ENCODE measurements at places on chromosomes 1 and 21.

- no peak for DNase-seq
These were observed 37.1 kb downstream of the CCN1 start for GRCh38 chr1:85617633-85618100.

DNA sequence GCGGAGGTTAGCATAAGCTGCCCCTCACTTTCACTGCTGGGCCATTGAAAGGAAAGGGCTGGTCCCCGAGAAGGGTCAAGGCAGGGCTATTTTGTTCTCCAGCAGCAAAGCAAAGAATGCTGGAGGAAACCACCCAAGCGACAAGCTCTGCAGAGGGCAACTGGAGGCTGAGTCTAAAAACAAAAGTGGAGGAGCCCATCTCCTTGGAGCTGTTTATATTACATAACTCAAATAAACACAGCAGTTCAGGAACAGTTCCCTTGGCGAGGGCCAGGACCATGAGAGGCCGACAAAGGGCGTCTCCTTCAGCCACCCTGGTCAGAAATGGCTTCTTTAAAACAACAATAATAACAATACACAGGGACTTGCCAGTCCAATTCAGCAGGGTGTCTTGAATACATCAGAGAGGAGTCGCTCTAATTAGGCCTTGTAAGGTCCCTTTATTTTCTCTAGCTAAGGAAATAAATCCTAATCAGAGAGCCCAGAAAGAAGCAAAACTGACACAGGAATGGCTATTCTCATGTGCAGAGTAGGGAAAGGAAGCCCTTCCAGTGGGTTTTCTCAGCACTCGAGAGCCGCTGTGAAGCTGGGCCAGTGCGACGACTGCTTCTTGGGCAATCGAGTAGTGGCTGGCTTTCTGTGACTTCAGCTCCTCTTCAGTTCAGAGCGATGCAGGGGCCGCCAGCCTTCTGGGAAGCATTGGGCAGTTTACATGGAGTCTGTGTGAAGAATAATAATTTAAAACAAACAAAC lies 57.0 kb upstream of the TARBP1 start:
- no peak for DNase-seq

GRCh38 chr1:65508051-65508450 lies 87.6 kb downstream of the LEPR start:
- DNase-seq = no peak

DNA sequence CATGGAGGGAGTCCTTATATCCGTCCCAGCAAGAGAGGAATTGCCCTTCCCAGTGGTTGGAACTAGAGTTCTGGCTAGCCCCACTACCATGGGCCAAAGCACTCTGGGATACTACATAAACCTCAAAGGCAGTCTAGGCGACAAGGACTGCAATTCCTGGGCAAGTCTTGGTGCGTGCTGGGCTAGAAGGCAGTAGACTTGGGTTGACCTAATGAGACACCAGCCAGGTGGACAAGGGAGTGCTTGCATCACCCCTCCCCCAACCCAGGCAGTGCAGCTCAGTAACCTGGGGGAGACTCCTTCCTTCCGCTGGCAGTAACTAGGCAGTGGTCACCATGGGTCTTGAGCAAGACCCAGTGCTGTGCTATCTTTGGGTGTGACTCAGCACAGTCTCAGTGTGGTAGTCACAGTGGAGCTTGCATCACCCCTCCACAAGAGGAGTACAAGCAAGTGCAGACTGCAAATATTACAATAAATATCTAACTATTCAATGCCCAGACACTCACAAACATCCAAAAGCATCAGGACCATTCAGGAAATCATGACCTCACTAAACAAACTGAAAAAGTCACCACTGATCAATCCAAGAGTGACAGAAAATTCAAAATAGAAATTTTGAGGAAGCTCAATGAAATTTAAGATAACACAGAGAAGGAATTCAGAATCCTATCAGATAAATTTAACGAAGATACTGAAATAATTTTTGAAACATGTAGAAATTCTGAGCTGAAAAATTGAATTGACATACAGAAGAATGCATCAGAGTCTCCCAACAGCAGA lies 84.7 kb upstream of the LYPLAL1 start:
- peak; percentile 91 for DNase-seq

All from GF-D8 (cell line).